ENCODE measurements at places on chromosomes 4 and X. TPM values are rescaled to one million over a fixed set of nuclear protein-coding genes. Genes with fewer than 3 reads are reported as not detected.

- DNase-seq, result peak; percentile 13
These were observed 1015.1 kb downstream of the RPA4 start for GRCh38 chrX:97898798-97899197.

- no peak for DNase-seq
These were observed 2.4 kb downstream of the TSC22D3 start for GRCh38 chrX:107773206-107773605.

- DNase-seq, result no peak
These were observed 155.3 kb downstream of the FHIP1A start for GRCh38 chr4:151564321-151564720.

DNA sequence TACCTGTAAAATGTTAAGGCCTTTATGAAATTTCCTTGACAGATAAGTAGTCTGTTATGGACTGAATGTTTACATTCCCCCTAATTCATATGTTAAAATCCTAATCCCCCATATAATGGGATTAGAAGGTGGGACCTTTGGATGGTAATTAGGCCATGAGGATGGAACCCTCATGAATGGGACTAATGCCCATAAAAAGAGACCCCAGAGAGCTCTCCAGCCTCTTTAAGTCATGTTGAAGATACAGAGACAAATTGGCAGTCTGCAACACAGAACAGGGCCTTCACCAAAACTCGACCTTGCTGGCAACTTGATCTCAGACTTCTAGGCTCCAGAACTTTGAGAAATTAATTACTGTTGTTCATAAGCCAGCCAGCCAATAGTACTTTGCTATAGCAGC, 1344.5 kb upstream of the PCDH7 start:
- DNase-seq, result no peak

- DNase-seq, result no peak
These were observed 59.4 kb upstream of the GK2 start for GRCh38 chr4:79467246-79467932.

- no peak for DNase-seq
These were observed 35.1 kb downstream of the RBM47 start for GRCh38 chr4:40594261-40595178.

- DNase-seq, result no peak
These were observed 6.0 kb downstream of the RASGEF1B start for GRCh38 chr4:81465406-81466340.

DNA sequence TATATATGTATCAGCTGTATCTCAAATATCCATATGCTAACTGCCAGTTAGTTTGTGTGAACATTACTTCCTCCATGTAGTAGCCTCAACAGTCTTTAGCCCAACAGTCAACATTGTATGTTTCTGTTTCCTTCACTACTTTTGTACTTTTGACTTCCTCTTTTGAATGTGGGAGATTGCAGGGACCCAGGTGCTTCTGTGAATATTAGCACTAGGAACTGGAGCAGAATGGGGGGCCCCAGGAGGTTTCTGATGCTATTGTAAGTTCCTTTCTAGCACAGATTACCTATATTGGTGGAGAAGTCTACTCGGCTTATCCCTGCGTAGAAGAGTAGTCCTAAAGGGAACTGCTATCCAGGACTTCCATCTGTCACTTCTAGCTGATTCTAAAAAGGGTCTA, 2.3 kb downstream of the PLAC8 start:
- no peak for DNase-seq

DNA sequence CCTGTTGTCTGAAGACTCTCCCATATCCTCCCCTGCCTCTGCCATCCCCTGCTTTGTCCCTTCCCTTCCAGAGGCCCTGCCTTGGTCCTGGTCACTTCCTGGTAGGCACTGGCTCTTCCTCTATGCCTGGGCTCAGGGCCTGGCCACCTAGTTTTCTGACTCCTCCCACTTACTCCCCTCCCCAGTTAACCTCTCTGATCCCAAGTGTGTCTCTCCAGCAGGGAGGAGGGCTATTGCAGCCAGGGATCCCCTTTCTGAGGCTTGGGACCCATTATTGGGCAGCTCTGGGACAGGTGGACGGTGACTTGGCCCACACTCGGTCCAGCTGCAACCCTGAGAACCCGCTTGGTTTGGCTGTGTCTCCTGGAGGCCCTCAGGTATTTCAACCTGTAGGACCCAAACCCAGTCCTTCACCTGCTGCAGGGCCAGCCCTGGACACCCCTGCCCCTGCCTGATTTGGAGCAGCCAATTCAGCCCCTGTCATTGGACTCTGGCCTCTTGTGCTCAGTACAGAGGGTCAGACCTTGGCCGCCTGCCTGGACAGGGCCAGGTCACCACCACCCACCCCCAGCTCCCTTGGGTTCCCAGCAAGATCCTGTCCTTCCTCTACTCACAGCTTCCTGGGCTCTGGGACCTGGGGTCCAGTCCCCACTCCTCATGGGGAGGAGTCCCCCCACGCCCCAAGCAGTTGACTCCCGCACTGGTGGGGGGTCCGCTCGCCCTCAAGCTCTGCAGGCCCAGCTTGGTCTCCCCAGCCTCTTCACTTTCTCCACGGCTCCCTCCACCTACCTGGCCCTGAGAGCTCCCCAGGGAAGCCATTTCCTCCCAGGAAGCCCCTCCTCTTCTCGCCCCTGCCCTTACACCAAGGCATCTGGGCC, 1.1 kb upstream of the SH3BP2 start:
- DNase-seq, result no peak

GRCh38 chrX:138255373-138255772, 456.1 kb downstream of the FGF13 start:
- DNase-seq, result no peak

GRCh38 chr4:41747230-41748055, 1.1 kb downstream of the PHOX2B start:
- no peak for DNase-seq

- no peak for DNase-seq
These were observed 1900.8 kb upstream of the PCDH10 start for GRCh38 chr4:131248314-131248713.

Gene GAR1
- 18.3 TPM for polyA plus RNA-seq

Gene SRPX2
- 87.1 TPM for polyA plus RNA-seq

Gene KDM6A
- polyA plus RNA-seq, result 9.4 TPM

Gene DYNLT3
- 28.6 TPM for polyA plus RNA-seq

Gene DIPK2B
- not detected for polyA plus RNA-seq

Gene SSX5
- not detected for polyA plus RNA-seq

Gene AMBN
- not detected for polyA plus RNA-seq

Gene TIGD4
- not detected for polyA plus RNA-seq

Gene ZNF595
- polyA plus RNA-seq, result 3.7 TPM
